Kidney epithelial cell (primary cell): ENCODE measurements at places on chromosomes 16 and 17.

DNA sequence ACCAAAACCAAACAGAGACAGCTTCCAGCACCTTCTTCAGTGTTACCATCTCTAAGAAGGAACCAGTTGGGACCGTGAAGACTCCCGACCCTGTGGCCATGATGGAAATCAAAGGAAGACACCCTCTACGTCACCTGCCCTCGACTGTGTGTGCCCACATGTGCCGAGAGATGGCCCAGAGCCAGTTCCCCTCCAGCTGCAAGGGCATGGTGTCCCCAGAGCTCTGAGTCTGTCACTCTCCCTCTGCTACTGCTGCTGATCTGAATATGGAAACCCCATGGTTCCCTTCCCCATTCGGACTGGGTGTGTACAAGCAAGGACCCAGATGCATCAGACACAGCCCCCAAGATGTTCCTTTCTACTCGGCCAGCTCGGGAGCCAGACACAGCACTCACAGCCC is 76.4 kb downstream of the SOCS1 start:
- DNase-seq, result no peak

DNA sequence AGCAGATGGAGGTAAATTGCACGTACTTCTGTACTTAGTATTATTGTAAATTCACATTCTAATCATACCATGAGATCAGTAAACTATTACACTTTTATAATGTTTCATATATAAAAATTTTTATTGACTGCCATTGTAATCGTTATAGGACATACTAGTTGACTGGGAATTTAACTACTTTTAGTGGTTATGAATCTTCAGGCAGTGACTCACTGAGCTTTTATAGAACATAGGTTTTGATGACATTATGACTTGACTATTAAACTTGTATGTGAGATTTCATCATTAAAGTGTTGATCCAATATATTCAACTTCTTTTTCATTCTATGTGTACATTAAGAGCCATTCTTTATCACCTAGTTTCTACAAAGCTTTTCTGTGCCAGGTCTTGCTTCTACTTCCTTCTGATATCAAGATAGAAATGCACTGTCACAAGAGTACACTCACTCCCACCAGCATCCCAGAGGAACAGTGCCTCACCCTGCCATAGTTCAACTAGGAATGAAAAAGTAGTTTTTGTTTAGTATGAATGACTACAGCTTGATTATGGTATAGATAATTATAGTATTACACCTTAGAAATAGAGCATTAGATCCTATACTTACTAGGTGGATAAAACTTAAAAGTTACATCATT is 142.4 kb upstream of the RBL2 start:
- no peak for DNase-seq

- no peak for DNase-seq
These were observed 19.9 kb downstream of the LDHD start for GRCh38 chr16:75096656-75097055.

DNA sequence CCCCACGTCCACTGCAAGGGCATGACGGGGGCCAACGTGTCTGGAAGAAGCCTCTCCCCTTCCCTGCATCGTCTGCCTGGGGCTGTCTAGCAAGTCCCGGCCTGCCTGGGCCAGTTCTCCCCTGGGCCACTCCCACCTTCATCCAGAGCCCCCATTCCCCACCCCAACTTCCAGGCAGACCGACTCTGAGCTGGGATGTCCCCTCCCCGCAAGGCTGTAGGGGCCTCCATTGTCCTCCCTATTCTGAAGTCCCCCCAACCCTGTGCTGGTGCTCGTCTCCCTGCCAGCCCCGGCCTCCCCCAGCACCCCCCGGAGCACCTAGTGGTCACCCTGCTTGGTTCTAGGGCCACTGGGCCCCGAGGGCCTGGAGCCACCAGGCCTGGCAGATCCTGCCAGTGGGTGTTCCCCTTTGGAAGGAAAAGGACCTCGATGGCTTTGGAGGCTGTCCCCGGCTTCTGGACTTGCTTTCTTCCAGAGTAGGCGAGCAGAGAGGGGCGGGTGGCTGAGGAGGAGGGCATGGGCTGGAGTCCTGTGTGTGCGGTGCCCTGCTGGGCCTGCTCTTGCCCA is 4.8 kb downstream of the GLIS2 start:
- DNase-seq, result no peak

GRCh38 chr17:47649972-47650524 is 329 bp downstream of the KPNB1 start:
- no peak for DNase-seq

DNA sequence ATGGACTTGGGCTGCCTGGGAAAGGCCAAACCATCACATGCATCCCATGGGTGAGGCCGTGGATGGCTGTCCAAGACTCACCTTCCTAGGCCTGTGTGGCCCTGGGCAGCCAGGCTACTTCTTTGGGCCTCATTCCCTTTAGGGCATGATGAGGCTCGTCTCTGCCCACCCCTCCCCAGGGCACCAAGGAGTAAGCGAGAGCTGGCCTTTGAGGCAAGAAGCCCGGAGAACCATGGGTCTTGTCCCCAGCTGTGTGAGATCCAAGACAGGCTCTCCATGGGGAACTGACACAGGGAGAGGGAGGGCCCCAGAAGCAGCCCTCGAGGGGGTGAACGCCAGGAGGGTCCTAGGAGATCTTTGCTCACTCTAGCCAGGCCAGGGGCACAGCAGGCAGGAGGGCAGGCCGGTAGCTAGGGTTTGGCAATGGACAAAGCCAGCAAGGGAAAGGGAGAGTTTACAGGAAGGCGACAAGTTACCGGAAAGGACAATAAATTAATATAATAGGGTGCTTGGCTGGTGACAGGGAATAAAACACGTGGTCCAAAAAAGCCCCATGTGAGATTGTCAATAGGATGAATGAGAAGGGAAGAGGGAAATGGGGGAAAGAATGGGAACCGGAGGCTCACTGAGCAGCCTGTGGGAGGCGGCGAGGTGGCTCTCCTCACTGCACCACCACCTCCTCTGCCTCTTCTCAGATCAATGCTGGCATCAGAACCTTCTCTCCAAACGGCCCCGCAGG is 119.1 kb downstream of the SDK2 start:
- no peak for DNase-seq

DNA sequence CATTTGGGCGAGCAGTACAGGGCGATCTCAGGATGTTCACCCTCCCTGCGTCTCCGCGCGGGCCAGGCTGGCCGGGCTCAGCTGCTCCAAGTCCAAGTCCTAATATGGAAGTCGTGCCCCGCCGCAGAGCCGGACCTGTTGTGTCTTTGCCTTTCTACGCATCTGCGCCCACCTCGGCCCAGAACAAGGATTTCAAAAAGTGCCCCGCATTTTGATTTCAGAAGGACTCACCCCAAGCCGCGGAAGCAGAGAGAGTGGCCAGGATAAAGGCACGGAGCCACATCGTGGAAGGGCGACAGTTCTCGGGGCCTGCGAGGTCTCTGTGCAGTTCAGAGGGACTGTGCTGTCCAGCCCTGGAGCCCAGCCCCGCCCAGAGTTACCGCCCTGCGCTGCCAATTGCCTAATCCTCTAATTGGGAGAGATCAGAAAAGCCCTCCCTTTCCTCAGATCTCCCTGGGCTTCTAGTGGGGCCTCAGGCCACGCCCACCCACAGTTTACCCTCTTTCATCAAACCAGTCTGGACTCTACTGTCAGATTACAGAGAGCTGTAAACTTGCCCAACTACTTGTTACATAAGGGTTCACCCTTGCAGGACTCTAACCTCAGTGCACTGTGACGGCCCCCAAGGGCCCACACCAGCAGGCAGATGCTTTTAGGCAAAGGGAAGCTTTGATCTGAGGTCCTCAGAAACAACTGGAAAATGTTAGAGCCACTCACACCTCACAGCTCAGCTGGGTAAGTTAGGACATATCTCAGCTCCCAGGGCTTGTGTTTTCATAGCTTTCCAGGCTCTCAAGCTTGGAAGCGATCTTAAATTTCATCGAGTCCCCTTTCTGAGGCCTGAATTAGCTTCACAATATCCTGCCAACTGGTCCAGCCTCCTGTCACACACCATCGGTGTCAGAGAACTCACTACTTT is at the start of gene CES1:
TSS of gene CES1 (minus strand) at position 324 of the 919 bp plus-strand sequence. CDS start at position 283, 41 bp downstream.
- DNase-seq, result no peak

DNA sequence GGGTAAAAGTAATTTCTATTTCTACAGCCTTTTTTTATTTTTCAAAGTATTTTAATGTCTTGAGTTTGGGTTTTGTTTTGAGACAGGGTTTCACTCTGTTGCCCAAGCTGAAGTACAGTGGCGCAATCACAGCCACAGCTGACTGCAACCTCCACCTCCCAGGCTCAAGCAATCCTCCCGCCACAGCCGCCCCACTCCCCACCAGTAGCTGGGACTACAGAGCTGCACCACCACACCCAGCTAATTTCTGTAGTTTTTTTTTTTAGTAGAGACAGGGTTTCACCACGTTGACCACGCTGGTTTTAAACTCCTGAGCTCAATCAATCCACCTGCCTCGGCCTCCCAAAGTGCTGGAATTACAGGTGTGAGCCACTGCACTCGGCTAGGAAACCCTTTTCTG is 44.0 kb downstream of the TUBD1 start:
- peak; percentile 72 for DNase-seq

- no peak for DNase-seq
These were observed 650.9 kb downstream of the CDH11 start for GRCh38 chr16:64470916-64471315.

DNA sequence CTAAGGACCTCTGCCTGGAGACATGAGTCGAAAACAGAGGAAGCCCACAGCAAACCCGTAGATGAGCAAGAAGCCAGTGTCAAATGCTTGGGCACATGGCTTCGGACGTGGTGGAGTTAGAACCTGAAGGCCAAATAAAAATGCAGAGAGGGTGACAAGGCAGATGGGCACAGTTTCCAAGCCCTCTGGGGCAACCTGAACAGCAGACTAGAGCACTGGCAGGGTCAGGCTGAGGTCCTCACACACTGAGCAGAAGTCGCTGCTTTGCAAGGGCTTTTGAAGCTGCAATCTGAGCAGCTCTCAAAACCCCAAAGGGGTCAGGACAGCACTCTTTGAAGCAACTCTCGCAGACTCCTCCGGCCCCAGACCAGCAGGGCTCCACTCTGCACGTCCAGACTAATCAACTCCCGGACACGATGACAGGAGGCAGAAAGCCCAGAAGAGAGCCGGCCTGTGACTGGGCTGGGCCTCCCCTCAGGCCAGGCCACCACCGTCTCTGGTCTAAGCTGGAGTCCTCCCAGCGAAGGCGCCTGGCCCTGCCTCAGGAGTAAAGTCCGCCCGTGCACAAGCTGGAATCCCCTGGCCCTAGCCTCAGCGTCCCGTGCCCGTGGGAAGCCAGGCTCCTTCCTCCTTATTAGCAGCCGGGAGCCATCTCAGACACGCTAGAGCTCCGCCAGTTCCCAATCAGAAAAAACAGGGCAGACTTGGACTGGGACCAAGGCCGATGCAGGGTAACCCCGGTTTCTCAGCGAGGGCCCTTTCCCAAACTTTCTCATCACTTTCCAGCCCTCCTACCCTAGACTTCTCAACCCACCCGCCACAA is 924 bp downstream of the SMARCD2 start:
- no peak for DNase-seq

- DNase-seq, result no peak
These were observed 31.4 kb upstream of the GHDC start for GRCh38 chr17:42225646-42226045.

DNA sequence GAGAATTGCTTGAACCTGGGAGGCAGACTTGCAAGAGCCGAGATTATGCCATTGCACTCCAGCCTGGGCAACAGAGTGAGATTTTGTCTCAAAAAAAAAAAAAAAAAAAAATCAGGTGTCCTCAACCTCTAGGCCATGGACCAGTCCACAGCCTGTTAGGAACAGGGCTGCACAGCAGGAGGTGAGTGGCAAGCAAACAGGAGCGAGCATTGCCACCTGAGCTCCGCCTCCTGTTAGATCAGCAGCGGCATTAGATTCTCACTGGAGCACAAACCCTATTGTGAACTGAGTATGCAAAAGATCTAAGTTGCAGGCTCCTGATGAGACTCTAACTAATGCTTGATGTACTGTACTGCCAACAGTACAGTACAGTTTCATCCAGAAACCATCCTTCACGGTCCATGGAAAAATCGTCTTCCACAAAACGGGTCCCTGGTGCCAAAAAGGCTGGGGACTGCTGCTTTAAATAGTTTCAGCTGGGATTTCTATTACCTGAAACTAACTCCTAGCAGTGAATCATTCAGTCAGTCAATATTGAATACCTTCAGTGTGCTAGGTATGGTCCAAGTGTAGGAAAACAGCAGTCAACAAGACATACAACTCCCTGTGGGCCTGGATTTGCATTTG is 56.3 kb upstream of the DHX40 start:
- DNase-seq, result no peak

DNA sequence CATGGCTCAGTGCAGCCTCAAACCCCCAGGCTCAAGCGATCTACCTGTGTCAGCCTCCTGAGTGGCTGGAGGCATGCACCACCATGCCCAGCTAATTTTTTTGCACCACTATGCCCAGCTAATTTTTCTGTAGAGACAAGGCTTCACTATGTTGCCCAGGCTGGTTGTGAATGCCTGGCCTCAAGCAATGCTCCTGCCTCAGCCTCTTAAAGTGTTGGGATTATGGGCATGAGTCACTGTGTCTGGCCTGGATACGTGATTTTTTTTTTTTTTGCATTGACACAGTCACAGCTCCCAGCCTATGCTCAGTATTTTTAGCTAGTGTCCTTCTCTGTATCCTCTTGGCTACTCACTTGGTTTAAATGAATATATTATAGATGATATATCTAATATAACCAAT is 377.0 kb upstream of the TNRC6C start:
- no peak for DNase-seq

DNA sequence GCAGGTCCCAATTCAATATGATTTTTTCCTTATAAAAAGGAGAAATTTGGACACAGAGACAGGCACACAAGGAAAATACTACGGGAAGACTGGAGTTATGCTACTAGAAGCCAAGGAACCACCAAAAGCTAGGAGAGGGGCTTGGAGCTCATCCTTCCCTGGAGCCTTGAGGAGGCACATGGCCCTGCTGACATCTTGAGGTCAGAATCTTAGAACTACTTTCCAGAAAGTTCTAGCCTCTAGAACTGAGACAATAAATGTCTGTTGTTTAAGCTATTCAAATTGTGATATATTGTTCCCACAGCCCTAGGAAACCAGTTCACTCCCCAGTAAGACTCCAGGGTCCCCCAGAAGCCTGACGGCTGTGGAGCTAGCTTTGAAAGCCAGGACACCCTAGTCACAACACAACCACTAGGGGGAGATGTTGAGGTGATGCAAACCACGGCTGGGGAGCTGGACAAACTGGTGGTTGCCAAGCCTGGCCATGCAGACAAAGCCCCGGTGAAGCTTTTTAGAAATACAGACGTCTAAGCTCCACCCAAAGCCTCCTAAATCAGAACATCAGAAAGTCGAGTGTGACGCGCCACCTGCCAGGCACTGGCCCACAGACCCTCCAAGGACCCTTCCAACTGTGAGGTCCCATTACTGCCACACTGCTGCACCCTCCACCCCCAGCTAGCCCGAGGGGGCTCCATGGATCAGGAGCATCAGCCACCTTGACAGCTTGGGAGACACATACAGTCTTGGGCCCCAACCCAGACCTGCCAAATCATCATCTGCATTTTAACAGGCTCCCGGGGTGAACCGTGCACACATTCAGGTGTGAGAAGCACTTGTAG is 106.4 kb downstream of the SLC39A11 start:
- DNase-seq, result no peak
